C1 segment of cervical spinal cord (tissue), 14 donors: ENCODE measurements at places on chromosomes 1 and 21.

DNA sequence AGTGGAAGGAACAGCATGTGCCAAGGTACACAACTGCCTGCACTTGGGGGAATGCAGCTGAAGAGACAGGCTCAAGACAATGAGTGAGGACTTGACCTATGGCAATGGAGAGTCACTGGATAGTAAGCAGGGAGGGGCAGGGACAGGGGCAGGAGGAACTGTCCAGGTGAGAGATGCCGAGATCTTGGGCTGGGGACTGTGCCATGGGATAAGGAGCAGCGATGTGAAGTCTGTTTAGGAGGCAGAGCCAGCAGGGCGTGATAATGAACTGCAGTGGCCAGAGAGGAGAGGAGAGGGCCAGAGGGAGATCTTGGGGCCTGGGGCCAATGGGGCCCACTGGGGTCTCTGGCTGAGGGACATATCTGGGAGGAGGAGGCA lies 17.8 kb upstream of the EPB41 start:
- no peak for DNase-seq

DNA sequence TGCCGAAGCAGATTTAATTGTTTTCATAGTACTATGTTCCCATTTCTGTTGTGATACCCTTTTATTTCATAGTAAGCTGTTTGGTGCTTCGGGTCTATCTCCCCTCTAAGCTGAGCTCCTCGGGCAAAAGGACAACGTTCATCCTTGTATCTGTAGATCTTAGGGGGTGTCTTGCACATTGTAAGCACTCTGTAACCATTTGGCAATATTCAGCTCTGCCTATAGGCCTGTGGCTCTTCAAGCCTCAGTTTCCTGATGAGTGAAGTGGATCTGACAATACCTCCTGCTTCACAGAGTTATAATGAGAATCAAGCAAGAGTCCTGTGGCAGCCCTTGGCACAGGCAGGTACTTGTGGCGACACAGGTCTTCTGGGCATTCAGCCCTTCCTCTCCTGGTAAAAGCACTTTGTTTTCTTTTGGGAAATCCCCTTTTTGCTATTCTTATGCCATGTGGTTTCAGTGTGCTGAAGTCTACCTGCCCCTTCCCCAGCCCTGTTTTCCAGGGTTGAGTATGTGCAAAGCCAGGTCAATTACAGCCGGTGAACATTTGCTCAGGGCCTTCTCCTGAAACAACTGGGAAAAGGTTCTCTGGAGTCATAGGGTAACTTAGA lies 8.5 kb upstream of the EXO1 start:
- no peak for DNase-seq

GRCh38 chr1:14494911-14495310 lies 103.6 kb upstream of the KAZN start:
- DNase-seq = no peak

GRCh38 chr1:220824031-220824989 lies 37.6 kb downstream of the MTARC1 start:
- no peak for DNase-seq

DNA sequence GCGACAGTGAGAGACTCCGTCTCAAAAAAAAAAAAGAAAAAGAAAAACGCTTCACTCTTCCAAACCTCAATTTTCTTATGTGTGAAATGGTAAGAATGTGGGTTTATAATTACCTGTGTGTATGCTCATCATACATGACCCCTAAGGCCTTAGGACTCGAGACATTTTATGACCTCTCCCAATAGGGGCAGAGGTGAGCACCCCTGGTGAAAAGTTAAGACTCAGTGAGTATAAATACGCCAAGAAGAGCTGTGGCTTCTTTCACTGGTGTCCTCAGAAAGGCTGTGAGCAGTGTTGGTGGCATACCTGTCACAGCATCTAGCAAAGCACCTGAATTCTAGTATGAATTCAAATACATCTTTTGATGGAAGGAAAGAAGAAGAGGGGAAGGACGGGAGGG lies 7.8 kb upstream of the FCMR start:
- no peak for DNase-seq

DNA sequence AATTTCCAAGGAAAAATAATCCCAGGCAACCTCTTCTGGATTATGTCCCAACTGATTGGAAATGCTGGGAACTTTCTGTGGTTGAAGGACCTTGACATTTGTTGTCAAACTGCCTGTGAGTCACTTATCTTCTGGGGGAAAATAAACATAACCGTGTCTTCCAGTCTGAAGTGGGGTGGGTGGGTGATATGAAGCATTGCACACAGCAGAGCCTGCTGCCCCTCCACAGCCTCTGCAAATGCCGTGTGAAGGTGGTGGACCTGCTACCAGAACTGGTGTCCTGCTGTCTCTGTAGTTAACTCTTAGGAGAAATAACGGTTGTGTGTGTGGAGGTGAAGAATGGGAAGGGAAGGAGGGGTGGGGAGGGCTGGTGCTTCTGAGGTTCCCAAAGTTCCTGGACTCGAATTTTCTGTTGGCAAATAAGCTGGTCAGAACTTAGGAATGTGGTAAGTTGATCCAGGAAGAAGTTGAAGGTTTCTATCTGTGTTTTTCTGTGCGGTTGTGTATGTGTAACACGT lies 23.2 kb downstream of the GALNT2 start:
- DNase-seq = no peak
